Activated T-cell treated with anti-CD3 and anti-CD28 coated beads for 24 hours (primary cell): ENCODE measurements at places on chromosomes 5 and 9.

GRCh38 chr5:32044434-32044833 is 129.7 kb downstream of the GOLPH3 start:
- no peak for DNase-seq

- no peak for DNase-seq
These were observed 27.5 kb upstream of the NCS1 start for GRCh38 chr9:130144703-130145102.

DNA sequence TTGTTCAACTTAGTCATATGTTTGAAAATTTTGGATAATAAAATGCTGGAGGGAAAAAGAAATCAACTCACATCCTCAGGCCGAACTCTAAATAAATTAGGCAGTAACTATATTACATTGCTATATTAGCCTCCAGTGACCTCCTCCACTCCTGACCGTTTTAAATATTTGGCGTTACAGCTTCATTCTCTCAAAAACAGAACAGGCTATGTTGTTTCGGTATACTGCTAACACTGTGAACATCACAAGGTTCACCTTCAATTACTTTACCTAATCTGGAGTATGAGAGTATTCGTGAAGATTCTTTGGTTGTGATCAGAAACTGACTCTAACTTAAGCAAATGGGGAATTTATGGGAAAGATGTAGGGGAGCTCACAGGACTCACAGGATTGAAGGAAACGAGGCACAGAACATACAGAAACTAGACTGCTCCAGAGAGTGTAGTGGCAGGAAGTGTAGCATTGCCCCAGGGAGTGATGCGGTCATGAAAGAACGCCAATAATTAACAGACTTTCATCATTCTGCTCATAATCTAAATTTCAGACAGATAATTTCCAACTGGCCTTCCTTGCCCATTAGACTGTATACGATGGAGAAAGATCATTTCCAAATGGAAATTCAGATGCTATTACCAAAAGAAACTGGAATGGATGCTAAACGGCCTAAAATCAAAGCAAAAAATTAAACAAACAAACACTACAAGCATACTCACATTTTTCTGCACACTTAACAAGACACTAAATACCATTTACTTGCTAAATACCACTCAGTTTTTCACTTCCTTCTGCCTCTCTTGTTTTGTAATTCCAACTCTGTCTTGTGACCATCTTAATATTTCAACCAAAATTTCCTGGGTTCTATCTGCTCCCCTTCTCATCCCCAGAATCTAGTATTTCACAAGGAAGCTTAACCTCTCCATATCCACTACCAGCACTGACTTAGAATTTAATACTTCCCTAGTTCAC is 110.1 kb upstream of the LPAR1 start:
- DNase-seq: no peak

DNA sequence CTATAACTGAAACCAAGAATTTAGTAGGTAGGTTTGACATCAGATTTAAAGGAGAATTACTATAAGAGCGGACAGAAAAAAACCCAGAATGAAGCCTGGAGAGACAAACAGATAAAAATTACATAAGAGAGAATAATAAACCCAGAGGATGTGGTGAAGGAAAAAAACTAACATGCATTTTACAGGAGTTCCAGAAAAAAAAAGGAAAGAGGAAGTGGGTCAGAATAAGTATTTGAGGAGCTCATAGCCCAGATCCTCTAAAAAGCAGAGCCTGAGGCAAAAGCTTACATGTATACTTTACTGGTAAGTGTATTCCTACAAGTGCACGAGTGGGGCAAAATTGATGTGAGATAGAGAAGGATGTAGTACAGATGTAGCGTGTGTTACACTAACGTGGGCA is 43.1 kb upstream of the NAA35 start:
- DNase-seq: no peak

DNA sequence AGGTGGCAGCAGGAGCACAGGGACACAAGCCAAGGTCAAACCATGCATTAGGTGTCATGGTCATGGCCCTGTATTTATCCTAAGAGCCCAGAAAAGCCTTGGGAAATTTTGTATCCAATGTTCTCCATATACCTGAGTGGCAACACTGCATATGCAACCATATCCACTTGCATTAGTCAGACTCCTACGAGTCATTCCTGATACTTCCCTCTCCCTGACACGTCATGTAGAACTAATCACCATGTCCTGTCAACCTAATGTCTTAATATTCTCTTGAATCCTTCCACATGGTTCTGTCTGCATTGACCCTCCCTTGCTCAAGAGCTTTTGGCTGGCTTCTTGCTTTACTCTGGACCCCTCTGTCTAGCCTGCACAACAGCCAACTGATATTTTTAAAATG is 9.4 kb downstream of the SCGB3A2 start:
- no peak for DNase-seq
